GM12892 (cell line): ENCODE measurements at places on chromosomes 6 and 20.

DNA sequence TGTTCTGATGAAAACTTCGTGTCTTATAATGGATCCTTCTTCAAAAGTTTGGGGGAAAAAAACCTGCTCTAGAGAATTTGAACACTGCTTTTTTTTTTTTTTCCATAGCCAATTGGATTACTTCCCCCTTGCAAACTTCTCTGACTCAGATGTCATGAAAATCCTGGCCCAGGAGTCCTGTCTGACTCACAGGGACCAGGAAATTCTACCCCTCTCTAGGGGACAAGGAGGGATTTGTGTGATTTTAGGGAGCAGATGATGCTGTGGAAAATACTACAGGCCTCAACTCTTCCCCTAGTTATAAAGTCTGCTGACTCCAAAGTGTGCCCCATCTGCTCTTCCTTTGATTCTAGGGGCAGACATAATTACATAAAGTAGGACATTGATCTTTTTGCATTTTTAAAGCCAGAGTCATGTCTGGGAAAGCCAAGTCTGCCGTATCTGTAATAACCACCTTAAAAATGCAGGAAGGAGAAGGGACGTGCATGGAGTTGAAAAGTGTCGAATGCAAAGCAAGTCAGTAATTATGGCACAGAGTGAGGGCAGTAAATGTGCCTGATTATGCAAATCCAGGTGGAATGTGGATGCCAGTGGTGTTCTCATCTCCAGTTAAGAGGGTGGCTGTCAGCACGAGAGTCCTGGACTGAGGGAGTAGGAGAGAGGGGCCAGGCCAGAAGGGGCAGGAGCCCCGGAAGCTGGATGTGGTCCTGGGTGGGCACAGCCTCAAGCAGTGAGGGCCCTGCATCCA is 144.3 kb upstream of the SULF2 start:
- no peak for DNase-seq

GRCh38 chr6:140208286-140208685 is 833.8 kb upstream of the CITED2 start:
- no peak for DNase-seq

- no peak for DNase-seq
Measured at GRCh38 chr20:37144856-37145404, 34.2 kb upstream of the RPN2 start.

DNA sequence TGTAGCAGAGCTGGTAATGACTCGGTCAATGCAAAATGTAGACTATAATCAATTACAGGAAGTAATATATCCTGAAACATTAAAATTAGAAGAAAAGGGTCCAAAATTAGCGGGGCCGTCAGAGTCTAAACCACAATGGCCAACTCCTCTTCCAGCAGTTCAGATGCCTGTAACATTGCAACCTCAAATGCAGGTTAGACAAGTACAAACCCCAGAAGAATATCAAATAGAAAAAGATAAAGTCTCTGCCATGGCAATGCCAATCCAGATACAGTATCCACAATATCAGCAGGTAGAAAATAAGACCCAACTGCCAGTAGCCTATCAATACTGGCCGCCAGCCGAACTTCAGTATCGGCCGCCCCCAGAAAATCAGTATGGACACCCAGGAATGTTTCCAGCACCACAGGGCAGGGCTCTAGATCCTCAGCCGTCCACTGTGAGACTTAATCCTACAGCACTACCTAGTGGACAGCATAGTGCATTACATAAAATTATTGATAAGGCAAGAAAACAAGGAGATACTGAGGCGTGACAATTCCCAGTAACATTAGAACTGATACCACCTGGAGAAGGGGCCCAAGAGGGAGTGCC is 158.4 kb downstream of the GPX5 start:
- no peak for DNase-seq

GRCh38 chr6:27283279-27283678 is 28.8 kb downstream of the POM121L2 start:
- no peak for DNase-seq

DNA sequence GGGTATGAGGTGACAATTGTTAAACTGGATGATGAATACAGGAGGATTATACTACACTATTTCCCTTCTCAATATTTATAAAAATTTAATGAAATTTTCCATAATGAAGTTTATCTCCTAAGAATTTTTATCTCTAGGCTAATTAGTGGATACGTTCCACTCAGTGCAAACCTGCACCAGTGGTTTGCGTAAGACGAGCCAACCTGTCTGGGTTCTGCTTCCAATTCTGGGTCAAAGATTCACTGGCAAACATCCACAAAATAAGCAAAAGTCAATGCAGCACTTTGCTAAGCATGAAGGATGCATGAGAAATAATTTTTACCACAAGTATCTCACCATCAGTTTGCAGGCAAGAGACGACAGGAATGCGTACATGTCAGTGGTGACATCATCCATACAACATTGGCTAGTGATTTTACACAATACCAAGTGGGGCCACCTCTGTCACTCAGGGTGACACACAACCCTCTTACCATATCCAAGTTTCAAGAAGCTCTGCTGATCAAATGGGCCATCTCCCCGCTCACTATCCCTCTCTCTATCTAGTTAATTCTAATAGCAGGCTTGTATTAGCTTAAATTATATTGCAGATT is 51.7 kb downstream of the FAM50B start:
- no peak for DNase-seq

DNA sequence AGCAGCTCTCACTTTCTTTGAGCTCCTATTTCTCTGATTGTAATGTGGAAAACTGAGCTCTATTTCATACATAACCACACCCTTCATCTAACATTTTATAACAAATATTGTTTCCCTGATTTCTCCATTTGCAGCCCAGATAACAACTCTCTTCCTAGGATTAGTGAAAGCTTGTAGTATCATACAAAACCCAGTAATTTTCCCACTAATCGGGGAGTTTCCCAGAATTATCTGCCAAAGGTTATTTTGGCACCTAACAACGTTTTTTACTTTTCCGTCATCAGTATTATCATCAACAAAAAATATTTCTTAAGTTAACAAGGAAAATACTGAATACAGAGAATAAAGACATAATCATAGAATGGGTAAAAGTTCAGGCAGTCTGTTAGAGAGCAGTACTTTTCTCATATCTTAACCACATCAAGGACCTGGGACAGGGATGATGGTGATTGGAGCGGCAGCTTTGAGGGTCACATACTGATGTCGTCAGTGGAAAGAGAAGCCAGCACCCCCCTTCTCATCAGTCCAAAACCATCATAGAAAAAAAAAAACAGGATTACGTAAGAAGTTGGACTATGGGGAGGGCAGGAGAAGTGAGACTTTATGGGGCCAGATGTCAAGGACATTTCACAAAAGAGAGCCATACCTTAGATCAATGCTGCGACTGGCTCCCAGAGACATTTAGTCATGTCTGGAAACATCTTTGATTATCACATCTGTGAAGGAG is 166.1 kb upstream of the TNFAIP3 start:
- no peak for DNase-seq

- DNase-seq: no peak
Measured at GRCh38 chr20:16293590-16293989, 279.7 kb downstream of the KIF16B start.

- no peak for DNase-seq
Measured at GRCh38 chr6:154984146-154984545, 11.0 kb upstream of the TIAM2 start.

GRCh38 chr6:119481976-119482375 is 132.4 kb upstream of the MAN1A1 start:
- DNase-seq: no peak

- no peak for DNase-seq
Measured at GRCh38 chr6:170523256-170524171, 29.6 kb downstream of the PSMB1 start.
